ENCODE measurements at places on chromosomes 5 and 9.

- peak; percentile 52 for DNase-seq
These were observed 163.5 kb downstream of the SEMA6A start for GRCh38 chr5:116411101-116411571.

GRCh38 chr9:86410281-86410680 lies 56.1 kb upstream of the TUT7 start:
- peak; percentile 61 for DNase-seq

- DNase-seq = no peak
These were observed 508.4 kb downstream of the NFIB start for GRCh38 chr9:13805546-13805945.

DNA sequence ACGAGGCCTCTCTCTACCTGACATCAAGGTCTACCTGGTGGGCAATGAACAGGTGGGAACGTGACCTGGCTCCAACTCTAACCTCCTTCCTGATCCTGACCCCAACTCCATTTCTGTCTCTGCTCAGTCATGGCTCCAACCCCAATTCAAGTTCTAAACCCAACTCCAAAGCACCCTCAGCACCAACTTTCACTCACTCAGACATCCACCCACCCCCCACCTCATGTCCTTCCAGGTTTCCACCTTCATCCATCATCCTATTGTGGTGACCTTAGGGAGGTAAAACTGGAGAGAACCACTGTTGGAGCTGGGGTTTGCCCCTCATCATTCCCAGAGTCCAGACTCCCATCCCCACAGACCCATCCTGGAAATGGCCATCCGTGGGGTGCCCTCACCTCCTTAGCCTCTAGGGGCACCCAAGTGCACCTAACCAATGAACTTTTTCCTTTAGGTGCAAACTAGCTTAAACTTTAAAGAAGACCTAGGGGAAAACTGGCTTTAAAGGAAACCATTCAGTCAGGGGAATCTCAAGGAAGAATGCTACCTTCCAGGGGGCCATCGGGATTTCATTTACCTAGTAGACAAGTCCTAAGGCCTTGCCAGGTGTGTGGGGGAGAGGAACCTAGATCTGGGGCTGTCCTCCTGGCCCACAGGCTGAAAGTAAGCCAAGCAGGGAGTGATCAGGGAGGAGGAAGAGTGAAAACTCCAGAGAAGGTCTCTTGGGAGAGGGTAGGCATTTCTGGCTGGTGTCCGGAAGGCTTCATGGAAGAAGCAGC lies 11.3 kb downstream of the RGS14 start:
- no peak for DNase-seq

GRCh38 chr5:72347801-72348308 lies 27.7 kb downstream of the PTCD2 start:
- DNase-seq = no peak

- no peak for DNase-seq
These were observed 22.8 kb upstream of the KCNN2 start for GRCh38 chr5:114339108-114339507.

DNA sequence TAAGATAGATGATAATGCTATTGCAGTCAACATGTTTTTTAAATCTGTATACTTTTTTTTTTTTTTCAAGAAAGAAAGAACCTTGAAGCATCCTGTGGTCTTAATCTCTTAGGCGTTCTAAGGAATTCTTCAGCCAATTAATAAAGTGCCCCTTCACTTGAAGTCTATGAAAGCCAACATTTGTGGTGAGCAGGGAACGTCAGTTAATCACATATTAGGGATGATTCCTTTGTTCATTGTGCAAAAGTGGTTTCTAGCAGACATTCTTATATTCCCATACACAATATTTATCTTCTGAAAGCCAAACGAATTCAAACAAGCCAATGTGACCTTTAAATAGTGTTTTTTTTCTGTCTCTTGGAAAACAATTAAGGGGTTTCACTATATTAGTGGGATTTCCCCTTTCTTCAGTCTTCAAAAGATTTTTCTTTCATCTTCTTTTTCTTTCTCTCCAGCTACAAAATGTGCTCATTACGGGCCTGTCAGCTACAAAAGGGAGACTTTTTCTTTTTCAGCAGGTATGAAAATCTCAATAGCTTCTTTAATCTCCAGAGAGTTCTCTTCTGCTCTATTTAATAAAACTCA lies 40.1 kb downstream of the TMEM167A start:
- no peak for DNase-seq

- DNase-seq = peak; percentile 57
These were observed 13.5 kb downstream of the MOCS2 start for GRCh38 chr5:53095931-53096525.

GRCh38 chr5:57805170-57805569 lies 322.6 kb upstream of the ACTBL2 start:
- DNase-seq = no peak

DNA sequence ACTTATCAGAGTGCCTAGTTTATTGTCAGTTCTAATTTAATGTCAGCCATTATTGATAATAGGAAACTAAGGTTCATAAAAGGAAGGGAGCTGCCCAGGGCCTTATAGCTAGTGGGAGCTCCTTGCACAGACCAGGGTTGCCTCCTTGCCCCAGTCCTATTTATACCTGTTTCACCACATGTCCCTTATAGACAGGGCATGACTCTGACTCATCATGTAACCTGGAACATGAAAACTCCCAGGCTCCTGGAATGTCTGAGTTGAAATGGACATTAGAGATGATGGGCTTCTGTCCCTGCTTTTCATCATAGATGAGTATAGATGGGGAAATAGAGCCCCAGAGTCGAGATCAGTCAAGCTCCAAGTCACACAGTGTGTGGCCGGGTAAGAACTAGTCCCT lies 21.1 kb downstream of the FAT2 start:
- no peak for DNase-seq

DNA sequence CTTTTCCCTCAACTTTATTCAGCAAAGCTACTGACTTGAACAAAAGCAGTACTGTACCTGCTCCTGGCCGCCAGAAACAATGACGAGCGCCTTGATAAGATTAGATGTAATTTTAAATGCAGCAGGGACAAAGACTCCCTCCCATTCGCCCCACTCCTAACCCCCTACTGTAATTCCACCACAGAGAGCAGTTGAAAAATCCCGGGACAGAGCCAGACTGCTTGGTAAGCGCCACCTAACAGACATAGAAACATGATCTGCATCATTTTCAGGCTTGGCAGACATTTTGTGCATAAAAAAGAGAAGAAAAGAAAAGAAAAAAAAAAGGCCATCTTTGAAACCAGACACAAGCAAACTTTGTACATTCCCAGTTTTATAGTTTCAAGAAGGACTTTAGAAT lies 81.9 kb downstream of the ISL1 start:
- no peak for DNase-seq

DNA sequence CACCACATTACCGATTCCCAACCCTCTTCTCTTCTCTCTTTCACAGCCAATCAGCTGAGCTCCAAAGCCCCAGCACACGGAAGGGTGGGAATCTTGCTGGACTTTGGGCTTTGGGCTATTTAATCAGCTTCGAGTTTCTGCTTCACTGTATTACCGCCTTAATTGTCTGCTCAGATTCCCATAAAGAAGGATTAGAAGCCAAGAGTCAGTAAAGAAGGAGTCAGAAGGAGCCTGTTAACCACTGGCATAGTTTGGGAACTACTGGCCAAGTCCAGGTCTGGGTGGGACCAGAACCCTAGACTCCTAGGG lies 4.4 kb downstream of the SPRY4 start:
- DNase-seq = no peak

GRCh38 chr9:134188386-134189144 lies 24.2 kb upstream of the RNU6ATAC start:
- no peak for DNase-seq

- peak; percentile 34 for DNase-seq
These were observed 902 bp downstream of the HABP4 start for GRCh38 chr9:96450613-96451528.

Data from dorsolateral prefrontal cortex (tissue), 122 donors.